ENCODE measurements at places on chromosomes 13 and 19.

- ATAC-seq = no peak
These were observed 431.3 kb downstream of the SLITRK6 start for GRCh38 chr13:85367887-85368286.

- ATAC-seq = peak; percentile 84
These were observed 24.6 kb downstream of the SPC24 start for GRCh38 chr19:11130824-11131455.

GRCh38 chr19:38714354-38714778 lies 29.9 kb downstream of the CAPN12 start:
- ATAC-seq = no peak

DNA sequence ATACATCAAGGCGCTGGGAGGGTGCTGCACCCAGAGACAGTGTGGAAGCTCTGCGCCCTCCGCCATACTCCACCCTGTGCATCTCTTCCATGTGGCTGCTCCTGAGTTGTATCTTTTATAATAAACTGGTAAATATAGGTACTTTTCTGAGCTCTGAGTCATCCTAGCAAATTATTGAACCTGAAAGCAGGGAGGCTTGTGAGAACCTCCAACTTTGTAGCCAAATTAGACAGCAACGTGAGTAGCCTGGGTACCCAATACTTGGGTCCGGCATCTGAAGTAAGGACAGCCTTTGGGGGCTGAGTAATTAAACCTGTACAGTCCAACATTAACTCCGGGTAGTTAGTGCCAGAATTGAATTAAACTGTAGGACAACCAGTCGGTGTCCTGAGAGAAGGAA lies 57.4 kb downstream of the RUBCNL start:
- ATAC-seq = no peak

- no peak for ATAC-seq
These were observed 1466.1 kb downstream of the UQCRFS1 start for GRCh38 chr19:27746691-27747380.

DNA sequence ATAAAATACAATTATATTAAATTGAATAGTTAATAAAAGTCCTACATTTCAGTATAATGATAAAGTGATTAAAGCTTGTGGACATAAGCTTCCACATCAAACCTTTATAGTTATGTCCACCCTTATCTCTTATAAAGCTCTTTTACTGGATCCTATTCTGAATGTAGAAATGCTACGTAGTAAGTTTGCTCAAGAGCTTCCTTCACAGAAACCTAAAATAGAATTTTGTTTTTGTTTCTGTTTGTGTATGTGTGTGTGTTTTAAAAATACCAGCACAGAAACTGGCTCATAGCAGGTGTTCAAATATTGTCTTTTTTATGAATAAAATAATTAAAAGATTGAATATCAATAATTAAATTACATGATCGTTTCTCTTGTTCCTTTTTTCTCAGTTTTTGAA lies 21.0 kb upstream of the UFM1 start:
- ATAC-seq = no peak

DNA sequence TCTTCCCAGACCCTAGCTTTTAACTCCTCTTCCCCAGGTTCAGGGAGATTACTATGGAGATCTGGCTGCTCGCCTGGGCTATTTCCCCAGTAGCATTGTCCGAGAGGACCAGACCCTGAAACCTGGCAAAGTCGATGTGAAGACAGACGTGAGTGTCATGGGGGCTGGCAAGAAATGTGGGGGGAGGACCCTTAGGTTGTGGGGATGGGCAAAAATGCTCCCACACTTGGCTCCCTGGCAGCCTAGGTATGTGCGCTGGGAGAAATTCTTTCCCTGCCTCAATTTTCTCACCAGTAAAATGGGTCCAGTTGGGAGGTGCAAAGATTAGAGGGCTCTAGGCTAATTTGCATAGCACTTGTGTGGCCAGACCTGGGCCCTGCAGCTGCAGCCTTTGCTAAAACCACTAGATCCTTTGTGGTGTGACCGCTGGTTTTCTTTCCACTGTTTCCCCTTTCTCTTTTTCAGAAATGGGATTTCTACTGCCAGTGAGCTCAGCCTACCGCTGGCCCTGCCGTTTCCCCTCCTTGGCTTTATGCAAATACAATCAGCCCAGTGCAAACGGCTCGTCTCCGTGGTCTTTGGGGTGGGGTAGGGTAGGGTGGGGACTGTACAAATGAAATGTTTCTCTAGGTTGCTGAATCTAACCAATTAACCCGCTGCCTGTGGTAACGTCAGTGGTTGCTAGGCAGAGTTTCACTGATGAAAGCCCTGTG lies 959 bp upstream of the RAB4B start:
- peak; percentile 64 for ATAC-seq

GRCh38 chr13:66972659-66973058 lies 257.5 kb downstream of the PCDH9 start:
- no peak for ATAC-seq

GRCh38 chr13:80821466-80821865 lies 480.5 kb upstream of the SPRY2 start:
- no peak for ATAC-seq

- ATAC-seq = no peak
These were observed 381.3 kb downstream of the ENOX1 start for GRCh38 chr13:43405457-43405856.

GRCh38 chr13:112714376-112715174 lies 24.7 kb downstream of the ATP11A start:
- ATAC-seq = no peak

DNA sequence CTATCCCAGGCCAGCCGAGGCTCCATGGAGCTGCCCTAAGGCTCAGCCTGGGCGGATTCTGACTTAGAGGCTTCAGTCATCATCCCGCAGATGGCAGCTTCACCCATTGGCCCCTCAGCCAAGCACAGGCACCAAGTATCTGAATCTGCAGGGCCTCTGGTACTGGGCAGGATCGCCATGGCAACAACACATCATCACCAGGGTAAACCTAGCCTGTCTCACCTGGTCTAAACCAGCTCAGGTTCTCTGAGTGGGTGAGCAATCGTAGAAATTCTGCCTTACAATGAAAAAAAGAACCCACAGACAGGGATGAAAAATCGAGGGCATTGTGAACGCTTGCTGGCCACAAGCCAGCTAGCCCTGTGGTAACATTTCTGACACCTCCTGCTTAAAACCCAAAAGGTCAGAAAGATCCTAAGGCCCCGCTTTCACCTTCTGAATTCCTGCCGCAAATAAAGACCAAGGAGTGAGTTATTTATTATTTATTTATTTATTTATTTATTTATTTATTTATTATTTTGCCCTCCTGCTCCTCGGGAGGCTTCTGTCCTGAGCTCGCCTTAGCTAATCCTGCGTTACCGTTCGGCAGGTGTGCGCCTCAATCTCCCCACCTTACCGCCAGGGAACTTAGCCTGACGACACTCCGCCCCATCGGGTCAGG lies 12.0 kb upstream of the CEACAM21 start:
- peak; percentile 76 for ATAC-seq

- no peak for ATAC-seq
These were observed 60.7 kb downstream of the MCF2L start for GRCh38 chr13:113029487-113030258.

DNA sequence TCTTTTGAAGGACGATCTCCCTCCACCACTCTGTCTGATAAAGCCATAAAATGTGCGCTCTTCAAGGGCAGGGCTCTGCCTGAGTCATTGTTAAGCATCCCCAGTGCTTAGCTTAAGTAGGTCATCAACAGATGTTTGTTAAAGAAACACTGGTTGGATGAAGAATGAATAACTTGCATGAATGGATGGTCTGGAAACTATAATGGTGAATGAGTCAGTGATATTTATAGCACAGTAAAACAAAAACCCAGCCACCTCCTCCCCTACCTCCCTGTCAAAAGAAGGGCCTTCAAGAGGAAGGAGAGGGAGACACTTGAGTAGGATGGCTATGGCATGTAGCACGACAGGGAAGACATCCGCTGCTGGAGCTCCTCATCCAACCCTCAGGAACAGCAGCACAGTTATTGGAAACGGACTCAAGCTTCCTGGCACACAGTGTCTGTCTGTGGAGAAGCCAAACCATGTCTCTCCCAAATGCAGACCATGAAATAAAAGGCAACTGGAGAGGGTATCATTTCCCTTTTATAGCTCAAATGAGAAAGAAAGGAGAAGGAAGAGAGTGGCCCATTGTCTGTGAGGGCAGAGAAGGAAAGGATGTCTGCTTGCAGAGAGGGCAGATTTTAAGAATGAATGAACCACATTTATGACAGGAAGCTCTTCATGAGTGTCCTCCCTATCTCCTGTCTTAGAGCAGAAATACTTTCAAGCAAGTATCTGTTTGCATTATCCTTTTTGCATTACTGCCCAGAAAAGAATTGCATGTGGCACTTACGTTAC lies 183.5 kb upstream of the UBL3 start:
- no peak for ATAC-seq

GRCh38 chr19:40598121-40598917 lies 2.9 kb upstream of the LTBP4 start:
- peak; percentile 65 for ATAC-seq

- peak; percentile 60 for ATAC-seq
These were observed 22.9 kb downstream of the ITM2B start for GRCh38 chr13:48255954-48256353.

DNA sequence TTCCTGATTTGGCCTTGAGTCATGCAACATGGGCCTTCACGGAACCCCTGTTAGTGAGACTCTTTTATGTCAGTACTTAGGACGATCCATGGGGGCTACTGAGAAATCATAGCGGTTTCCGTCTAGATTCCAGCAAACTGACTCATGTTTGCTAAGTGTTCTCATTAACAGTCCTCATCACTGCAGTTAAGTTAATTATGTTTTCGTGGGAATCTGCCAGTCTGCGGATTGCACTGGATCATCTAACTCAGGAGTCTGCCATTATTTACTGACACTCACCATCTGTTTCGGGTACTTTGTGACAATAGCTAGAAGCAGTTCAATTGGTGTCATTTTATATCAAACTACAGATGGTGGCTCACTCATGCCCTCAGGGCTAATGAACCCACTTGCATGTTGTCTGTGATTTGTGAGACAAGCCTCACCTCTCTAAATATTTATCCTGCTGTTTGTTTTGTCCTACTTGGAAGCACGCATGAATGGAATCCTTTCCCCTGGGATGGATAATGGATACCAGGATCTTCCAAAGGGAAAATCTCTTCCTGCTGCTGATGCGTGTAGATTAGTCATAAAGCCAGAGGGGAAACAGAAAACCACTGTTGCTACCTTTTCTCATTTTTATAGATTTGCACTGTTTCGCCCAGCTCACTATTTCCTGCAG lies 61.8 kb downstream of the RAB20 start:
- ATAC-seq = no peak

GRCh38 chr19:46944918-46945628 lies 74.6 kb upstream of the NPAS1 start:
- ATAC-seq = no peak

- ATAC-seq = peak; percentile 32
These were observed 115.3 kb downstream of the LRCH1 start for GRCh38 chr13:46668302-46668720.

- ATAC-seq = no peak
These were observed 793.7 kb downstream of the SLITRK5 start for GRCh38 chr13:88464851-88465250.

DNA sequence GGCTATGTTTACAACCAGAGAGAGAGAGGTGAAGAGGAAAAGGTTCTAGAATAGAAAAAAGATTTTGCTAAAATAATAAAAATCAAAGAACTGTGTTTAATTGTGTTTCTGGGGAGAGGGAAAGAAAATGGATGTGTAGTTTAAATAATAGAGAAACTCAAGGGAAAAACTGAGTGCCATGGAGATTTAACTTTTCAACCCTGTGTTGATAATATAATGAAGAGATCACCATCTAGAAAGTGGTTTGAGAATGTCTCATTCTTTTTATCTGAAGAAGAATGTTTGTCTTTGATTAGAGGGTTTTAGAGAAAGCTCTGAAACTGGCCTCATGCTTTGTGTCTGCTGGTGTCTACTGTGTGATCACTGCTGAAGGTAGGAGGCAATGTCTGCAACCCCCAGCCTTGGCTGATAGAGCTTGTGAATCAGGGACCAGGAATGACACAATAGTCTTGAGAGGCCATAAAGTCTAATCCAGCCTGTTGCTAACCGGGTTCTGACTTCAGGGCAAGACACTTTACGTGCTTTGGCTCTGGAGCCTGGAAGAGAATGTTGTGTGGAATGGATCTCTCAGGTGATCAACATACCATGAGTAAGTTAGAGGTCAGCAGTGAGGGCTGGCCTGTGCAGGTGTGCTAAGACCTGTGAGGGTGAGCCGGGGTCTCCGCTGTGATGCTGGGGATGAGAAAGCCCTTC lies 5.4 kb downstream of the COL4A2 start:
- no peak for ATAC-seq

DNA sequence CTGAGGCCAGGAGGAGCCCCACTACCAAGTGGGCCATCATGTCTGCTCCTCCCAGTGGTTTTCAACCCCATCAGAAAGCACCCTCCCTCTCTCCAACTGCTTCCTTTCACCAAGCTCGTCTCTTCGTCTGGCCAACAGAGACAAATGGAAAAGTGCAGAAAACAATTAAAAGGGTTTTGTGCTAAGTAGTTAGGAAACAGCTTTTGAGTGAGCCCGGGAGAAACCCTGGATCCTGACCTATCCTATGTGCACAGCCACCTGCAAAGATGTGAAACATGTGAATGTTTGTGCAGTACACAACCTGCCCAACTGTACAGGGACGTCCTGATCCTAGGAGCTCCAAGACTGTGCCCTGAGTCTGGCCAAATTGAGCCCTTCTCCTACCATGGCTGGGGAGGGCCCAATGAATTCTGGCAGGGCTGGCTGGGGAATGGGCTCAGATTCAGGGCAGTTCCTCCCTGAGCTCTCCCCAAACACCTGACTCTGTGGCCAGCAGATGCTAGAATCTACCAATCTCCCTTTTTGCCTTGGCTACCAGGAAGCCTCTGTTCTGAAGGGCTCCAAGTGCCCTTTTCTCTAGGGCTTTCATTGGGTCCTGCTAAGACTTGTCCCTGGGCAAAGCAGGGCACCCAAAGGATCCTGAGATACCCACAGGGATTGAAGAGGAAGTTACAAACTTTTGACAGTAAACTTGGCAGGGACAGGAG lies 7.9 kb downstream of the TLE5 start:
- no peak for ATAC-seq

DNA sequence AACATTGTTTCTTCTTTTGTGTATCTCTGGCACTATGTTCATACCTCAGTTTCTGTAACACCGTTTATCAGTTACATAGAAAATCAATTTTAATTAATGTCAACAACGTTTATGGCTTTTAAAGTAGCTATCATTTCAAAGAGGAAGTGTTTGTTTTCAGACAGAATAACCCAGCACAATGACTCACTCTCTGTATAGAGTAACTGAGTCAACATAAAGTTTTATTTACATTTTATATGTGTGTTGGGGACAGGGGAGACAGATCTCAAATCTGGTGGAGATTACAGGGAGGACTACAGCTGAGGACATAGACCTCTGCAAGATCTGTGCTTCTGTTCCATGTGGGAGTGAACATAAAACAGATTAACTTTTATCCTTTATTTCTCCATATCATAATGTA lies 2590.1 kb downstream of the PCDH9 start:
- ATAC-seq = no peak

- no peak for ATAC-seq
These were observed 814 bp downstream of the ZNF480 start for GRCh38 chr19:52297601-52298364.

All from activated CD4-positive, CD25-positive, alpha-beta regulatory T cell treated with anti-CD3 and anti-CD28 coated beads, Interleukin-2, amount 50 U/mL, for 24 hours (primary cell).